ENCODE measurements at places on chromosomes 1 and 21. TPM values are rescaled to one million over a fixed set of nuclear protein-coding genes. Genes with fewer than 3 reads are reported as not detected.

PPM1J gene
- not detected for total RNA-seq

SPRR3 gene
- not detected for total RNA-seq

NHLH2 gene
- total RNA-seq: not detected

DNA sequence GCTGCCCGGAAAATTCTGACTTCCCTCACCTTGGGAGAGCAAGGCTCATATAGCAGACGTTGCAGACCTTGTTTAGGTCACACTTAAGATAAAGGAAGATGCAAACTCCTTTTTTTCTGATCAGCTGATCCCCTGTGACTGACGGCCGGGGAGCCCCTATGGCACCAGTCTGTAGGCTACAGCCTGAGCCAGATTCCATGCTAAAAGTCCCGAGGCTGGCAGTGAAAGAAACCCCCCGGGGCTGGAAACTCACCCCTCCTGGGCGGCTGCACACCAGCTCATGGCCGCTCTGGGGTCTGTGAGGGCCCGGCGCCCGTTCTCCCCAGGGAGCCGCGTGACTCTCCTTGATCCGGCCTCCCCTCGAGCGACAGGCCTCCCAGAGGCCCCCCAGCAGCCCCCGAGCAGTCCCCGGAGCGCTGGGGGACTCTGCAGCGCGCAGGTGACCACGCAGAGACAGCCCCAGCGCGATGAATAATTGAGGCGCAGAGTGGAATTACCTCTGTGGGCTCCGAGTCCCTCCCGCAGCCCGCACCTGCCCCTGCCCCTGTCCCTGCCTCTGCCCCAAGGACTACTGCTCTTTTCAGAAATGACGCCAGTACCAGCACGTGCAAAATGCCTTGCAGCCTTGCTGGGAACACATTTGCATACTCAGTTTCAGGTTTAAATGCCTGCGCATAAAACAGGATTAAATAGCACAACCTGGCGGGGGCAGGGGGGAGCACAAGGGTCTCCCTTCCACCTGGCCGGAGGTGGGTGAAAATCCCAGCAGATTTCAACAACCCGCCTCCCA, 62.6 kb upstream of the CLDN14 start:
- peaks cover 11% of the 10 kb centered on the region for H3K4me1 ChIP-seq
- H3K27me3 ChIP-seq: no peaks in the 10 kb centered on the region
- no peak overlapping the region for H3K27ac ChIP-seq
- no peaks in the 10 kb centered on the region for H3K36me3 ChIP-seq

Measured in liver (tissue), 10 donors.